ENCODE measurements at places on chromosomes 5 and 9. TPM values are rescaled to one million over a fixed set of nuclear protein-coding genes. Genes with fewer than 3 reads are reported as not detected.

- DNase-seq = peak; percentile 10
Observed at GRCh38 chr9:105531530-105531929, 26.4 kb upstream of the FKTN start.

- no peak for DNase-seq
Observed at GRCh38 chr5:104977529-104977928, 1414.9 kb upstream of the NUDT12 start.

DNA sequence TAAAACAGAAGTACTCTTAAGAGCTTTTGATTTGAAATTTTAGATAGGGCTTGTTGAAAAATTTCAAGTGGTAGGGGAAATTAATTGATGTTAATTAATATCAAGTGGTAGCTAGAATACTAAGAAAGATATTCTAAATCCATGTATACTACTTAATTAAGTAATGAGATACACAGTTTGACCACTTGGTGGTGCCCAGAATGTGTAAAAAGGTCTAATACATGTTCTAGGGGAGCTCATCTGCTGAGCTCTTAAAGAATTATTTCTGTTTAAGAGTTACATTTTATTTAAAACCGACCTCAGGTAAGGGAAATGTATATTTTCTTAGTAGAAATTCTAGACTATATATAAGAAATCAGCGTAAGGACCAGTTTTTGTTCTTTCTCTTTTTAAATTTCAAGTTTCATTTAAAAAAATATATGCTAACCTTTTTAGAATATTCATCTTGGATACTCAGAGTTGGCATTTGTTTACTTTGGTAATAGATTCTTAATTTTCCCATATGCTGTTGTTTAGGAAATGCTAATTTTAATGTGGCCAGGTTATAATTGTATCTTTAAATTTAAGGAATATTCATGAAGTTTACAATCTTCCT is 61.5 kb downstream of the LNPEP start:
- DNase-seq = peak; percentile 65

DNA sequence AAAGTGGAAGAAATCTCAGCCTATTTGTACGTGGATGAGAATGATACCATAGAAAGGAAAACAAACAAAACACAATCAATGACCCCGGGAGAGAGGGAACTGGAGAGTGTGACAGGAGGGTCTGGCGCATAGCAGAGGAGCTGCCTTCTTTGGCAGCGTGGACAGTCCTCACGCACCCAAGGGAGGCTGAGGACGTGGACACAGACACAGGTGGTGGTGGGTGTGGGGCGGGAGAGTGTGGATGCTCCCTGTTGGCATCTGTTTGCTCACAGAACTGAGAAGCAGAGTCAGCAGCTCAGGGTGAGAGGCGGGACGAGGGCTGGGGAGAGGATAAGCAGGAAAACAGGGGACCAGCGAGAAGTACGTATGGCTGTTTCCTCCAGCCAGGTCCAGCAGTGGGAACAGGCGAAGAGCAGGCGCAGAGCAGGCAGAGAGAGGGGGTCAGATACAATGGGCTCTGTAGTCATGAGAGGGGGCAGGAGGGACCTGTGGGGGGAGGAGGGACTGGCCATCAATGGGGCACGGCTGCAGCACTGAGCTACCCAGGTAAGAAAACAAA is 10.0 kb downstream of the CMBL start:
- no peak for DNase-seq

DNA sequence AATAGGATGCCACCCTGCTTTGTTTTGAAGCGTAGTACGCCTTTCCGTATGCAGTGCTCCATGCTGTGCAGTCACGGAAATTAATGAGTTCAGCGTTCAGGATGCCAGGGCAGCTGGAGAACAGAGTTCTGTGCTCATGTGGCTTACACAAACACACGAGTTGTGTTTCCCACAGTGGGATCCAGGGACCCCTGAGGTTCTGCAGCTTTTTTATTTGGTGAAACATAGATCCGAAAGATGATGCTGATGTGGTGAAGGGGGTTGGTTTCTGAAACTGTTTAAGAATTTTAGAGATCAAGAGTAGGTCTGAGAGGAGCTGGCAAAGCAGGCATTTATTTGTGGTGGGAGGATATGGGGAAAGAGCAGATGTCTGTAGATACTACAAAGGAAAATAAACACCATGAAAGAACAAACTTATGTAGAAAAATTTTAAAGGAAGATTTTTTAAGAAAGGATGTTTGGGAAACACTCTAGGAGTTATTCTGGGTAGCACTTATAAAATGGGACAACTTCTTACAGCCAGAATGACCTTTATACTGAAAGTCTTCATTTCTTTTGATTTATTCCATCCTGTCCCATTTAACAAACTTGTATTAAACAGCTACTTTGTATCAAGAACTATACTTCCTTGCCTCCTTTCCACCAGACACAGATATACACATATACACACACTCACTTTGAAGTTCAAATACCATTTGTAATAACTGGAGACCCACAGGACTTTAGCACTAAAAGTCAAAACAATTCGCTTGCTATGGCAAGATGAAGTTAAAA is 52.7 kb downstream of the ITGA1 start:
- DNase-seq = peak; percentile 85

GRCh38 chr5:176881816-176882566 is 17.2 kb downstream of the HK3 start:
- no peak for DNase-seq

DNA sequence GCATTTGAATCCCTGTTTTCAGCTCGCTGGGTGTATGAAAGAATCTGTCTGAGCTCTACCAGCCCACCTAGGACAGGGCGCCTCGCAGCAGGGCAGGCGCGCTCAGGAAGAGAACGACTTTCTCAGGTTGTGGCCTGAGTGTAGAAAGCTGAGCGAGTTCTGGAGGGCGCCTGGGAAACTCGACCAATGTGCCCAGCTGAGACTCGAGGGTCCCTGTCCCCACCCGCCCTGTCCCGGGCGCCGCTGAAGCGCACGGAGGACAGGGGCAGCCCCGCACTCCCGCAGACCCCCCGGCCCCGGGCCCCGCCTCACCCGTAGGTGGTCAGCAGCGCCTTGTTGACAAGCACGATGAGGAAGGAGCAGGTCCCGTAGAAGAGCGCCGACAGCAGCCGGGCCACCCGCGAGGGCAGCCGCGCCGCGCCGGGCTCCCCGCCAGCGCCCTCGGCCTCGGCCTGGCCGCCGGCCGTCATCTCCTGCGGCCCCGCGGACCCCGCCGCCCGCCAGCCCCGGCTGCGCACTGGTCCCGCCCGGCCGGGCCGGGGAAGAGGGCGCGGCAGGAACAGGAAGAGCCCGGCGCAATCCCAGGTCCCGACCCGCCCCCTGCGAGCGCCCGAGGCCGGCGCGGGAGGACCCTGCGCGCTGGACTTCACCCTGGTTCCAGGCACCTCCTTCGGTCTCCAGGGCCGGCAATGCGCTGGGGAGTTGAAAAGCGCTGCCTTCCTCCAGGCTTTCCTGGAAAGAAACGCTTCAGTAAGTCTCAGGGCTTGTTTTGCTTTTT is at the start of gene SLC35D2:
Gene SLC35D2, minus strand, starts transcription at position 547 of the 778 bp plus-strand sequence. Its CDS starts 77 bp downstream, at position 470.
- DNase-seq = peak; percentile 68

DNA sequence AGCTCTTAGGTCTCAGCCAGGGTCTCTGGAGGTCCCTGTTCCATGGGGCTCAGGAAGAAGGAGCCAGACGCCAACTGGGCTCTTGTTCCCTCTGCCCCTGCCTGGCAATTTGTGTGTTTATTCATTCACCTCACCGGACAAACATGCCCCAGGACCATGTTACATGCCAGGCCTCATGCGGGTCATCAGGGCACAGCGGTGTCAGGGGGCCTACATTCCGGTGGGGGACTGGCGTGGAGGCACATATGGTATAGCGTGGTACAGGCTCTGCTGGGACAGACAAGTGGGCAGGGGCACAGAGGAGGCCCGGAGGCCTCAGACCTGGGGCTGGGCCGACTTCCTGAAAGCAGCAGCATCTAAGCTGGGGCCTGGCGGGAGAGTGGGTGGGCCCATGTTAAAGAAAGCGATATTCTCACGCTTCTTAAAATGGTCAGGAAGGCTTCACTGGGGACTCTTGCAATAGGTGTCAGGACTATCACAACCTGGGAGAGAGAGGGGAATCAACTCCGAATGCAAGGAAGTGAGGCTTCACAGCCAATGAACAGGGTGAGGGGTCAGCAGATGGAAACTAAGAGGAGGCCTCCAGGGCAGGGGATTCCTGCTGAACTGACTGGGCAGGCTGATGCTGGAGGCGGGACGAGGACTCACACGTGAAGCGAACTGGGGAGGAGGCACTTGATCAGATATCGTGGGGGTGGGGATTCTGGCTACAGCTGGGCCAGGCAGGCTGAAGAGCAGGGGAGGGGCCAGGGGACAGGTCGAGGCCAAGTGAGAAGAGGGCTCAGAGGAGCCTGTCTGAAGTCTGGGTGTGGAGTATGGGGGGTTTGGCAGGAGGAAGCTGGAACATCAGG is 41.9 kb downstream of the NCS1 start:
- peak; percentile 39 for DNase-seq

- DNase-seq = peak; percentile 45
Observed at GRCh38 chr5:69261034-69261433, 26.3 kb downstream of the CDK7 start.

GRCh38 chr5:176734756-176735342 is 75.5 kb upstream of the UNC5A start:
- no peak for DNase-seq

DNA sequence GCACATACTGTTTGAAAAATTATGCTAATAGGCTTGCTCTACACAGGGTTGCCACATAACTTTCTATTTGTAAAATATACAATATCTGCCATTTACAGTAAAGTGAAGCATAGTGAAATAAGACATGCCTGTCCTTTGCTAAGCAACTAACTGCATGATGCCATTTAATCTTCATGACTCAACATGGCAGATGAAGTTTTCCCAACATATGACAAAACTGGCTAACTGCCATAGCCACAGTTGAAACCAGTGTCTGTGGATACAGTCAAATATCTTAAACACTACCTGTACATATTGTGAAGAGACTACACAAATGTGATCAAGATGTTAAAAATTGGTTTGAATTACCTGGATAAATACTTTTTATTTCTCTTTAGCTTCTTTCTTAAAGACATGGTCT is 3.1 kb upstream of the DMAC1 start:
- no peak for DNase-seq

DNA sequence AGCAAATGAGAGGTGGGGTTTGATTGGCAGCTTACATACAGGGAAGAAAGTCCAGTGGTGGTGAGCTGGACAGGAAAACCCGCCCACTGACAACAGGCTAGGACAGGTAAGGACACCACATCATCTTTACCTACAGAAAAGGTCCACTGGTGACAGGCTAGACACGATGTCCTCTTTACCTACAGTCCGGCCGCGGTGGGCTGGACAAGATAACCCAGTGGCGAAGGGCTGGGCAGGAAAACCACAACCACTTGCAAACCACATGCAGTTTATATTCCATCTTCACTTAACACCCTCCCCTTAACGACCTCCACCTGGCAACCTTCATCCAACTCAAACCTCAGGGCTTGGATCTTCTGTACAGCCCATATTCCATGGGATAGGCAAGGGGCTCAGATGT is 5.0 kb upstream of the NIPAL4 start:
- no peak for DNase-seq

DNA sequence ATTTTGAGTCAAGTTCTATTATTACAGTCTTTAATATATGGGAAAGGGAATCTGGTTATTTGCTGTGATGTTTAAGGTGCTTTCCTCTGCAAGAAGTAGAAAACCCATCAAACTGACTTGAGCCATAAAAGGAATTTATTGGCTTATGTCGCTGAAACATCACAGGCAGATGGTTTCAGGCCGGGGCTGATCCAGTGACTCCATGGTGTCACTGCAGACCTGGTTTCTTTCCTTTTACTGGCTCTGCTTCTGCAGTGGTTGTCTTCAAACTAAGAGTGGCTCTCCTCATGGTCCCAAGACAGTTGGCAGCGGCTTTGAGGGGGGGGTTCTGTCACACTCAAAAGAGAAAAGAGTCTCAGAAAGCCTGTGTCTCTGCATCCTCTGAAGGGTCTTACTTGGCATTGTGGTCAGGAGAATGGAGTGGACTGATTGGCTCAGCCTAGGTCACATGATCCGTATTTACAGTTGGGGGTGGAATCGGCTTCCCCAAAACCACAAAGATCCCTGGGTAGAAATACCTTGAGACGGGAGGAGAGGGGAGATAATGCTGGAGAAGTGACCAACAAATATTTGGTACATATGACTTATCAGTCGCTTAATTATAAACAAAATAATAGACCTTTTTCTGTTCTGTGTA is 106.3 kb downstream of the DAPK1 start:
- no peak for DNase-seq

DNA sequence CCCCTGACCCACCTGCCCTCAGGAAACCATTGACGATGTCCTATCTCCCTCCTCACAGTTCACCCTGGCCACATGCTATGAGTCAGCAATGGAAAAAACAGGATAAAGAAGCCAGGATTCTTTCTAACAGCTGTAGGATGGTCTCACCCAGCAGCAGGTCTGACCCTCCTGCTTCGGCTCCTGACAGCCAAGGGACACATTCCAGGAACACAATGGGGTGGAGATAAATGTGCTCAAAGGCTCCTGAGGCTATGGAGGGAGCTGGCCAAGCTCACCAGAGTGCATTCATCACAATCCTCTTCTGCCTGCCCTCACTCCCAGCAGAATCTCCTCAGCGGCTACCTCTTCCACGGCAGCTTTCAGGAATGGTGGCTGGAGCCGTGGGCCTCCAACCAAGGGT is 170.3 kb downstream of the PJA2 start:
- no peak for DNase-seq

DNA sequence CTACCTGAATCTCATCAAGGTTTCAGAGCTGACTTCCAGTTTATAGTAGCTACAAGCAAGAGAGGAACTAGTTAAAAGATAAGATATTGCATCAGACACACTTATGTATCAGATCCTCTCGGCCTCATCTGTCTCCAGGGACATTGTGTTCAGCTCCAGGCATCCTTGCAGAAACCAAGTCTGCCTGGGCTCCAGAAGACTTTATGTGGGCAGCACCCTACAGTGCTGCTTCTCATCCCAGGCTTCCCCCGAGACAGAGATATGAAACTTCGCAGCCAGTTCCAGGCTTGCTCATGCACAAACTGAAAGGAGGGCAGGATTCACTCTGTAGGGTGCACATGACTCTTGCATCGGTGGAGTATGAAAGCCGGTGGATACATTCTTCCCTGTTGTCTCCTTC is 33.9 kb upstream of the FOXB2 start:
- DNase-seq = no peak

DNA sequence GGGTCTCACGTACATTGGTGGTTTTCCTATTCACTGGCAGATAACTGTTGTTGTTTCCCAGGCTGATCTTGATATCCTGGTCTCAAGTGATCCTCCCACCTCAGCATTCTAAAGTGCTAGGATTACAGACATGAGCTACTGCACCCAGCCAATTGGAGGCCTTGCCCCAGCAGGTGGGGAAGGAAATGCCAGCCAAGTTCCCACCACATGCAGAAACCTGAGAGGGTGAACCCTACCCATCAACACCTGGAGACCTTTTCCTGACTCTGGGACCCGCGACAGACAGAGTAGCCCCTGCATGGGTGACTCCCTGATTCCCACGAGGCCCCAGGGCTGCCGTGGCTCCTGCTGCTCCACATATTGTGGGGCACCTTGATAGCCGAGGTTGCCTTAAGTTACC is 107.7 kb downstream of the GDA start:
- no peak for DNase-seq

SLC9A3 gene
- total RNA-seq = 0.97 TPM

SV2C gene
- total RNA-seq = not detected

SPATA31E1 gene
- total RNA-seq = not detected

ADAMTS12 gene
- 54.8 TPM for total RNA-seq

TXNDC8 gene
- not detected for total RNA-seq

Data from fibroblast of villous mesenchyme (primary cell).